ENCODE measurements at places on chromosomes 13 and 19.

- no peak for DNase-seq
Observed at GRCh38 chr19:51094696-51095279, 12.1 kb upstream of the KLK14 start.

DNA sequence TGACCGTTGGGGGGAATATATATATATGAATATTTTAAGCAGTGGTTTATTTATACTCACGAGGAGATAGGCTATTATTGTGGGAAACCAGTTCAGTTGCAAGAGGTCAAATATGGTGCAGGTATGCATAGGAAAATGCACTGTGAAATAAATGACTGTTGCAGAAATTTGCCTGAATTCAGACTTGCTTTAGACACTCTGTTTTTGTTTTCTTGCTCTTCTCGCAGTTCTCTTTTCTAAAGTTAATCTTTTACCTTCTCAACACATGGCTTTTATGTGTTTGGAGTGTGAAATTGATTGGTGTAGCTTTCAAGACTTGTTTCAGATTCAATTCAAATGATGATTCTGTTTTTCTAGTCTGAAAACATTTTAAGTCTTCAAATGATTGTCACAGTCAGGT, 109.7 kb downstream of the LRCH1 start:
- no peak for DNase-seq

GRCh38 chr13:108993346-108993745, 363.9 kb downstream of the MYO16 start:
- DNase-seq = no peak

GRCh38 chr19:30916238-30916637, 433.0 kb downstream of the TSHZ3 start:
- no peak for DNase-seq
